ENCODE measurements at places on chromosomes 7 and 10.

DNA sequence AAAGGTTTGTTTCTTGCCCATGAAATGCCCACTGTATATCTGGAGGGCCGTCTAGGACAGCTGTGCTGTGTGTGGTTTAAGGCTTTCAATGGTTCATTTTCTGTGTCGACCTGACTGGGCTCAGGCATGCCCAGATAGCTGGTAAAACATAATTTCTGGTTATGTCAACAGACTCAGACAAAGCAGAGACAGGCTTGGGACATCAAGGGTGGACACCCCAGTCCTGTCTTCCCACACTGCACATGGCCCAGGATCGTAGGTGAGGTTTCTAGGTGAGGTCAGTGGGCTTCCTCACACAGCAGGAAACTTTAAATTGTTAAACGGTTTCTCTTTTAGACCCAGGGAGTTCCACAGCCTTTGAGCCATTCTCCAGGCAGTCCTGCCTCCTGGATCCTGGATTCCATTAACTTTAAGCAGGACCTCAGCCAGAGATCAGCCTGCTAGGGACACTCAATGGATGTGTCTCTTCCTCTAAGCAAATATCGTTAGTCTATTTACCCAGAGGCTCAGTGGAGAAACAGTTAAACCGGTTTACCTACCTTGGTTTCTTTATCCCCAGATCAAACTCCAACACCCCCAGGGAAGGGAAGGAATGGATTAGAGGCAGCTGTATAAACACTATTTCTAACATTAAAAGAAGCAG, 66.4 kb downstream of the ST8SIA6 start:
- no peak for DNase-seq

DNA sequence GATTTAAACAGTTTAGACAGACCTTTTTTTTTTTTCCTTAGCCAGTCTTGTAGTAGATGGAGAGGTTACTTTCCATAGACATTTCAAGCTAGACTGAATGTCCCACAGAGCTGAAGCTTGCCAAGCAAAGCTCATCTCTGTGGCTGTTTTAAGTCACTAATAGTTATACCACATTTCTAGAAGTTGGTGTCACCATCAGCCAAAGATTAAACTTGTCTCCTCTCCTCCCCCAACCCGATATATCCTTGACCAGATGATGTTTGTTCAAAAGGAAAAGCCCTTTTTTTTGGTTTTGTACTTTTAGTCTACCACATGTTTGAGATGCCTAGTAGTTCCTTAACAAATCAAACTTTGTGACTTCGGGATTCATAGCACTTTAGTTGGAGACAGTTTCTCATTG, 66.1 kb downstream of the ADD3 start:
- DNase-seq, result no peak

DNA sequence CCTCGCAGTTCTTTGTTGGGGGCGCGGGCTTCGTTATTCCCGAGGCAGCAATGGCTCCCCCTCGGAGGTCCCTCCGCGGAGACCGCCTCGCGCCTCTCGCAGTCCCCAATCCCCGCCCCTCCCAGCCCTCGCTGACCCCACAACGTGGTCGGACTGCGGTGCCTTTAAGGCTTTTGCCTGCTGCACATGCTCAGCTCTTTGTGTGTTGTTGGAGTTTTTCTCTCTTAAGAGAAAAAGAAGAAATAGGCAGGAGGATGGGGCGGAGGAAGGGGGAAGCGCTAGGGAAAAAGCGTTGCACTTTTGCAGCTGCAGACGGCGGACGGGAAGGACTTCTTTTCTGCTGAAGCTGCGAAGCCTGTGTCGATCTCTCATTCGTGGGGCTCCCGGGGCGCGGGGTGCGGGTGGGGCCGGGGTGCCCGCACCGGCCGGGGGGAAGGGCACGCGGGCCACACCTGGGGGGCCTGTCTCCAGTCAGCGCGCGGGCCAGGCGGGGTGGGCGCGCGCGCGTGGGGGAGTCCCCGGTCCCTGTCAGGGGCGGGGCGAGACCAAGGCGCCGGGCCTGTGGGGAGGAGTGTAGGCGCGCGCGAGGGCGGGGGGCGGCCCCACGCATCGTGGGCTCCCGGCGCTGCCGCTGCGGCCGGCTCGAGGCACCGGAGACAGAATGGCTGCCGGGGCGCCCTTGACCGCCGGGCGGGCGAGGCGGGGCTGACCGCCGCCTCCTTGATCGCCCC, 445 bp upstream of the ATRNL1 start:
- DNase-seq, result peak; percentile 31

- peak; percentile 37 for DNase-seq
These were observed 138.0 kb downstream of the PPP1R9A start for GRCh38 chr7:95045236-95045923.

GRCh38 chr7:103944230-103944900, 45.1 kb downstream of the RELN start:
- no peak for DNase-seq
